ENCODE measurements at places on chromosomes 5 and 9. TPM values are rescaled to one million over a fixed set of nuclear protein-coding genes. Genes with fewer than 3 reads are reported as not detected.

The AGXT2 gene
- total RNA-seq, result not detected

The ARHGEF37 gene
- 5.3 TPM for total RNA-seq

The NRARP gene
- not detected for total RNA-seq

The FST gene
- 759 TPM for total RNA-seq

The IL9 gene
- not detected for total RNA-seq

The TRIM7 gene
- 2.3 TPM for total RNA-seq

The FRMD3 gene
- 0.66 TPM for total RNA-seq

The DDX4 gene
- not detected for total RNA-seq

The COL27A1 gene
- 5.4 TPM for total RNA-seq

DNA sequence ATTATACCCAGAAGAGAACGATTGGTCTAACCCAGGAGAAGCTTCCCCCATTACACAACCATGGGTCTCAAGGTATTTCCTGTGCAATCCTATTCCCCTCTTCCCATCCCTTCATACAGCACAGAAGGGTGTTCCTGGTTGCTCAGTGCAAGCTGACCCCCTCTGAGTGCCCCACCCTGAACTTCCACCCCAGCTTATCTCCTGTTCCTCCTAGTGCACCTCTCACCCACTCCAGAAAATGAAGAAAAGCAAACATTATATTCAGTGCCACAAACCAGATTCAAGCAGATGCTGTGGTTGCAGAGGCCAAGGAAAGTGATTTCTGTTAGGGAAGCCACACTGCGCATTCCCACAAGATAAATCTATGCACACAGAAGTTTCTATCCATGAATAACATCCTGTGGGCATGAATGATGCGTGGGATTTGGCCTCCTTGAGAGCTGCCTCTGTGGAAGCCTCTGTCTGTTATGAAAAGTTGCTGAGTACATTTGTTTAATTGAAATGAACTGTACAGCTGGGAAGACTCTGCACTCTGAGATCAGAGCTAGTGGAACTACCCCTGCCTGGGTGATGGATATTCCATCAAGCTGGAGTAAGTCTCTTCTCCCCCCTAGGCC is 2.2 kb upstream of the OR2S2 start:
- H3K36me3 ChIP-seq, result no peaks in the 10 kb centered on the region
- no peak overlapping the region for H3K27ac ChIP-seq
- no peak overlapping the region for H3K4me3 ChIP-seq
- DNase-seq, result peak; percentile 34
- H3K4me1 ChIP-seq, result no peaks in the 10 kb centered on the region

GRCh38 chr5:120361941-120362340 is 102.2 kb upstream of the PRR16 start:
- DNase-seq, result no peak
- H3K36me3 ChIP-seq, result no peaks in the 10 kb centered on the region
- H3K4me3 ChIP-seq, result no peak overlapping the region
- H3K27me3 ChIP-seq, result no peaks in the 10 kb centered on the region
- no peak overlapping the region for H3K27ac ChIP-seq

GRCh38 chr9:133476036-133476931 is 2.6 kb downstream of the SLC2A6 start:
- no peaks in the 10 kb centered on the region for H3K27me3 ChIP-seq
- no peak overlapping the region for H3K27ac ChIP-seq
- peak; percentile 8 for DNase-seq

DNA sequence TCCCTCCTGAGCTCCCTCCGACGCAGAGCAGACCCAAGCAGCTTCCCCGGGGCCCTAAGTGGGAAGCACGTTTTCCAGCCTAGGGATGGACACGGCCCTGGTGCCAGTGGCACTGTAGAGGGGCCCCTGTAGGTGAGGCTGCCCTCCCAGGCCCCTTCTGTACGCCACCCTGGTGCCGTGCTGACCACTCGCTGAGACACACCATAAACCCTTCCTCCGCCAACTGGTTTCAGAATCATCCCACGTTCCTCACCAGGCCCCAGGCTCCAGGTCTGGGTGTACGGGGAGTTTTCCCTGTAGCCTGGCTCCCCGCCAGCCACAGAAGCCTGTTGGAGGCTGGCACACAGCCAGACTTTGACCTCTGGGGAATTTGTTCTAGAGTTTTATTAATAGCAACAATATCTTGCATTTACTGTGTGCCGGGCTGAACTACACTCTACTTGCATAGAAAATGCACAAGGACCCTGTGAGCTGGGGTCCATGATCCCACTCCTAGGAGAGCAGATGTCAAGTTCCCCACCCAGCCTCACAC is 18.2 kb upstream of the WDR38 start:
- H3K4me3 ChIP-seq, result no peak overlapping the region
- no peaks in the 10 kb centered on the region for H3K36me3 ChIP-seq
- H3K27ac ChIP-seq, result peak overlapping the region; percentile 14
- peaks cover 21% of the 10 kb centered on the region for H3K4me1 ChIP-seq

- peak overlapping the region; percentile 18 for H3K4me3 ChIP-seq
- peaks cover 3% of the 10 kb centered on the region for H3K4me1 ChIP-seq
- H3K36me3 ChIP-seq, result peaks cover 5% of the 10 kb centered on the region
- H3K27me3 ChIP-seq, result no peaks in the 10 kb centered on the region
- peak overlapping the region; percentile 100 for H3K27ac ChIP-seq
- DNase-seq, result no peak
Measured at GRCh38 chr9:33291901-33292300, 1.6 kb downstream of the NFX1 start.

DNA sequence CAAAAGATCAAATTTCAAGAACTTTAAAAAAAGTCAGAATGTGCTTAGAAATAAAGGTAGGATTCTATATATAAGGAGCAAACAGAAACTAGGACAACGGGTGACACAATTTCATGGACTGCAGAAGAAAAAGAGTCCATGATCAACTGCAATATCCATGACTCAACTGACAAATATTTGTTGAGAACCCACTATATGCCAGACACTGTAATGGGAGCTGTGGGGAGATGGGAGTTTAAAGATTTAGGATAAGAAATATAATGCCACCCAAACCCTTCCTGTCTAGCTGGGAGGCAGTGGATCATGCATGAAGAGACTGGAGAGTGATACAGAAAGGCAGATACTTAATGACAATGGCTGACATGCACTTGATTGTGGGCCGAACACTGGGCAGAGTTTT is 27.6 kb upstream of the CCDC112 start:
- H3K4me3 ChIP-seq, result no peak overlapping the region
- H3K27me3 ChIP-seq, result no peaks in the 10 kb centered on the region
- no peaks in the 10 kb centered on the region for H3K4me1 ChIP-seq
- DNase-seq, result peak; percentile 22
- no peak overlapping the region for H3K27ac ChIP-seq

- H3K4me1 ChIP-seq, result no peaks in the 10 kb centered on the region
- H3K36me3 ChIP-seq, result no peaks in the 10 kb centered on the region
- no peak overlapping the region for H3K4me3 ChIP-seq
- DNase-seq, result no peak
Measured at GRCh38 chr9:92942688-92943616, 4.4 kb upstream of the FGD3 start.

GRCh38 chr9:93052791-93053540 is 5.5 kb upstream of the SUSD3 start:
- H3K4me1 ChIP-seq, result no peaks in the 10 kb centered on the region
- H3K27me3 ChIP-seq, result no peaks in the 10 kb centered on the region
- H3K4me3 ChIP-seq, result no peak overlapping the region
- H3K27ac ChIP-seq, result no peak overlapping the region
- no peaks in the 10 kb centered on the region for H3K36me3 ChIP-seq
- no peak for DNase-seq

GRCh38 chr5:134127988-134128647 is 13.6 kb downstream of the TCF7 start:
- no peak overlapping the region for H3K27ac ChIP-seq
- no peak for DNase-seq
- H3K4me3 ChIP-seq, result no peak overlapping the region
- peaks cover 27% of the 10 kb centered on the region for H3K4me1 ChIP-seq

- no peak overlapping the region for H3K4me3 ChIP-seq
- no peak for DNase-seq
- no peaks in the 10 kb centered on the region for H3K36me3 ChIP-seq
- H3K27ac ChIP-seq, result no peak overlapping the region
Measured at GRCh38 chr5:124260921-124261515, 485.4 kb downstream of the ZNF608 start.

GRCh38 chr5:13278148-13278547 is 666.3 kb downstream of the DNAH5 start:
- H3K27me3 ChIP-seq, result no peaks in the 10 kb centered on the region
- no peak for DNase-seq
- H3K4me3 ChIP-seq, result no peak overlapping the region
- H3K4me1 ChIP-seq, result no peaks in the 10 kb centered on the region

DNA sequence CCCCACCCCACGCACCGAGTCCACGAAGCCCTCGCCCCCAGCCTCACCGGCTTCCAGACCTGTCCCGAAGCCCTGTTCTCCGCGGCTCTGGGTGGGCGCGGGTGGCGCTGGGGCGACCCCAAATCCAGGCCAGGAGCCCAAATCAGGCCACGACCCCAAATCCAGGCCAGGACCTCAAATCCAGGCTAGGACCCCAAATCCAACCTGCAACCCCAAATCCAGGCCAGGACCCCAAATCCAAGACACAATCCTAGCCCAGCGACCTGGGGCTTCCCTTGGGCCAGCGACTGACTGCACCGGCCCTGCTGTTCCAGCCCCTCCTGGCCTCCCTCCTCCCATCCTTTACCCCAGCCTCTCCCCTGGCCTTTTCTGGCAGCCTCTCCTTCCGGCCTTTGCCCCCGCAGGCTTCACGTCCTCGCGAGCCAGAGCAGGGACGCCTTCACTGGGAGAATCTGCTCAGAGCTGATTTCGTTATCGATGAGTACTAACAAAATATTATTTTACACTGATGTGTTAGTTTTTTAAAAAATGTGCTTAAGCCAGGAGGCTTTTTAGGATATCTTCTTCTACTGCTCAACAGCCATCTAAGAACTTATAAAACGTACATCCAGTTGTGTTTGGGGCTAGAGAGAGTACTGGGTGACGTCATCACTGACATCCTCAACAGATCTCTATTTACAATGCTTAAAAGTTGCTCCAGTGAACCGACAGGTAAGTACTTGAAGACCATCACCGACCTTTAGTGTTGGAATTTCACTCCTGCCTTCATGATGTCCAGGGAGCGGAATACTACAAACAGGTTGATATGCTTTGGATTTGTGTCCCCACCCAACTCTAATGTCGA is 34.7 kb downstream of the TRIP13 start:
- no peak overlapping the region for H3K4me3 ChIP-seq
- H3K27me3 ChIP-seq, result peaks cover 4% of the 10 kb centered on the region
- peaks cover 3% of the 10 kb centered on the region for H3K4me1 ChIP-seq
- peaks cover 2% of the 10 kb centered on the region for H3K36me3 ChIP-seq

DNA sequence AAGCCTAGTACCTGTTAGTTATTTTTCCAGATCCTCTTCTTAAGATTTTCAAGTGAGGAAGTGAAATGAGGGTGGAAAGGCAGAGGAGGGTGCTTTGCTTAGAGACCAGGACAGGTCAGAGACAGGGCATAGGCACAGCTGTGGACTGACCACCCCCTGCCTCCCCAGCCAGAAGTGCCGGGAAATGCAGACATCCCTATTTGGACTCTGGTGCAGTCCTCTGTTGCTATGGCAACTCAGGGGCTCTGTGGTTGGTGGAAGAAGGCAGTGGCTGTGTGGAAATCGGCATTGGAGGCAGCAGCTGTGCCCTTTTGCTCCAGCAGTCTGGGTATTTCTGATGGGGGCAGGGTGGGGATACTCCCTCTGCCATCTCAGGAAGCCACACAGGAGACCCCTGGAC is 43.3 kb upstream of the NDFIP1 start:
- no peak overlapping the region for H3K4me3 ChIP-seq
- no peaks in the 10 kb centered on the region for H3K36me3 ChIP-seq
- DNase-seq, result peak; percentile 32
- H3K4me1 ChIP-seq, result peaks cover 3% of the 10 kb centered on the region
- H3K27me3 ChIP-seq, result peaks cover 4% of the 10 kb centered on the region

GRCh38 chr5:160333721-160334120 is 21.4 kb upstream of the CCNJL start:
- peak; percentile 21 for DNase-seq
- no peaks in the 10 kb centered on the region for H3K4me1 ChIP-seq
- H3K27me3 ChIP-seq, result peaks cover 4% of the 10 kb centered on the region

DNA sequence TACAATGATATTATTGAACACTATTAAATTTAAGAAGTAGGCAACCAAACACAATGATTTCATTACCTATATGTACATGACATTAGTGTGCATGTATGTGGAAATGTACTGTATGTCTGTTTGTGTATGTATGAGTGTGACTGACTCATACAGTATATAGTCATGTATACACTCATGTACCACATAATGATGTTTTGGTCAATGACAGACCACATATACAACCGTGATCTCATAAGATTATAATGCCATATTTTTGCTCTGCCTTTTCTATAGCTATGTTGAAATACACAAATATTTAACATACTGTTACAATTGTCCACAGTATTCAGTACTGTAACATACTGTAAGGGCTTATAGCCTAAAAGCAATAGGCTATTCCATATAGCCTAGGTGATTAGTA is 19.7 kb downstream of the SVEP1 start:
- peaks cover 8% of the 10 kb centered on the region for H3K4me1 ChIP-seq
- no peak overlapping the region for H3K4me3 ChIP-seq
- peak; percentile 50 for DNase-seq

DNA sequence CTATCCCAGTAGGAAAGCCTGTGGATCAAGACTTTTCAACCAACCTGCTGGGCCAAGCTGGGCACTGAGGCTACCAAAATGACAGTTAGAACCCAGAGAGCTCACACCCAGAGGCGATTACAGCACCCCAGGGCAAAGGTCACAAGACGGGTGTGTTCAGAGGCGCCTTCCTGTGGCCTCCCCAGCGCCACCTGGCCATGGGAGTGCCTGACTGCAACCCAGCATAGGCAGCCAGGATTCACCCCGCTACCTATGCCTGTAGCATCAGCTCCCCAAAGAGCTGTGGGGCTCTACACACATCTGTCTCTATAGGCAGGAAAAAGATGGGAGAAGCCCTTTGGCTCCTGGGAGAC is 33.5 kb downstream of the PDGFRB start:
- H3K27ac ChIP-seq, result no peak overlapping the region
- DNase-seq, result no peak
- H3K36me3 ChIP-seq, result peaks cover 61% of the 10 kb centered on the region
- peaks cover 5% of the 10 kb centered on the region for H3K4me1 ChIP-seq

DNA sequence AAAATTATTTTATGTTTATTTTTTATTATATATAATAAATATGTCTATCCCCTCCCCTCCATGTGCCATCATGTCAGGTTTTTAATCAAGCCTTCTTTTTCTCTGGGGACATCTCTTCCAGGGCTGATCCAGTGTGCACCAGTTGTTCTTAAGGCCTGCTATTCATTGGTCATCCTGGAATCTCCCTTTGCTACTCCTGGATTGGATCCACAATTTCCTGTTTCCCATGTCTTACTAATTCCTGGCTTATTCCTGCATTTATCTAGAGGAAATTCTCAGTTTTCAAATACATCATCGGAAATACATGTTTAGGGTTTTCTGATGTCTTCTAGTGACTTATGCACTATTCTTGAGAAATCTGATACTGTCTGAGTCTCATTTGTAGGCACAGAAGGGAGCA is 56.8 kb downstream of the ANGPTL2 start:
- H3K36me3 ChIP-seq, result no peaks in the 10 kb centered on the region
- H3K27ac ChIP-seq, result no peak overlapping the region
- no peaks in the 10 kb centered on the region for H3K27me3 ChIP-seq
- peak; percentile 47 for DNase-seq
- H3K4me3 ChIP-seq, result no peak overlapping the region
- H3K4me1 ChIP-seq, result peaks cover 6% of the 10 kb centered on the region
